Fibroblast of skin of abdomen (primary cell): ENCODE measurements at places on chromosomes 12 and 14.

DNA sequence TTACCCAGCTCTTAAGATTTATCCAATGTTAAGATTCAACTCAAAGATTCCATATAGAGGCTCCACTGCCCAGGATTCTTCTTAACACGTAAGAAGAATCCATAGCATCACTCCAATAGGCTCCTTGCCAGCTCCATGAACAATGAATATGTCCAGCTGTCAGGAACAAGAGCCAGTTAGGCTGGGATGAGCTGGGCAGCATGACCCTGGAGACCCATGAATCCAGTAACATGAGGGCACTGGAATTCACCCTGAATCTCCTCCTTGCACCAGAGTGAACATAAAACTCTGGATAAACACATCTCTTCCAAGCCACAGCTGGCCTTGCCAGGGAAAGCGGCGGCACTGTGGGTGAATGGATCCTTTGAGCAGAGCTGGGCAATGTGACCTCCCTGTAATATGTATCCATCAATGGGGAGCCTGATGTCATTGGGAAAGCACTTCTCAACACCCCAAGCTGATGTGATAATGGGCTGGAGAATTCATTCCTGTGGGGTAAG is 24.4 kb upstream of the TC2N start:
- DNase-seq = peak; percentile 20

DNA sequence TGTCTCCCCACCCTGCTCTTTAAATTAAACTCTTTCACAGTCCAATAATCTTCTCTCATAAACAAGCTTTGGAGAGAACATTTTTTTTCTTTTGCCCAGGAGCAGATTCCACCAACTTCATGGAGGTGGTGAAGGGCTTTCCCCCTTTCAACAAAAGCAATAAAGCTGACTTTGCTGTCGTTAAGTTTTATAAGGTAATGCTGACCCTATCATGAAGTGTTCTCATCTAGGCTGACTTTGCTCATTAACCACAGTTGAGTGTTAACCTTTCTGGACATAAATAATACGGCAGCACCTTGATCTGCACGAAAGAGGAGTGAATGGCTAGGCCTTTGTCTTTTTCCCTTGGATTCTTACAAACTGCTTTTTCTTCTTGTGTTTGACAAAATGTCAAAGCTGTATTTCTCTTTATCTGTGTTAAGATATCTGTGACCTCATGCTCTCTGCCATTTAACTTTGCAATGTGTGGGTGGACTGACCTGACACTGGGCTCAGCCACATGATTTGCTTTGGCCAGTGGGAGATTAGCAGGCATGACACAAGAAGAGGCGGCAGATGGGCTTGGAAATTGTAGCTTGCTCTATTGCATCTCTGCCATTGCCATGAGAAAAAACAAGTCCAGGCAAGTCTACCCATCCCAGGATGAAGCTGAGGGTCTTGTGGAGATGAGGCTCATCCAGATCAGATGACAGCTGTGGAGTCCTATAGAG is 470.9 kb upstream of the CCDC196 start:
- no peak for DNase-seq

DNA sequence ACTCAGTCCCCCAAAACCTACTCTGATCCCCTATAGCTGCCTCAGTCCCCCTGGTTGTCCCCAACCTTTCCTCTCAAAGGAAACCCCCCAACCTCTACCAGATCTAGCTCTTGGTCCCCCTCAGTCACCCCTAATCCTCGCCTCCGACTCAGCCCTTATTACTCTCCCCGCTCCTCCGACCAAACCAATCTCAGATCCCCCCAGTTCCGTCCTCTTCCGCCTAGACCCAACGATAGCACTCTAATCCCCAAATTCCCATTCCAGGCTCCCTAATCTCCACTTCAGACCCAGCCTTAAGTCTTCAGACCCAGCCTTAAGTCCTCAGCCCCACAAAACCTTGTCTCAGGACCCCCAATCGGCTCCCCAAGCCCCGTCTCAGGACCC is 612 bp downstream of the VPS37B start:
- no peak for DNase-seq

GRCh38 chr14:71529848-71530247 is 402.4 kb upstream of the RGS6 start:
- DNase-seq = no peak

- DNase-seq = no peak
These were observed 21.0 kb upstream of the RIC8B start for GRCh38 chr12:106753526-106753925.

- DNase-seq = peak; percentile 30
These were observed 39.8 kb downstream of the GRIN2B start for GRCh38 chr12:13941258-13942249.

- DNase-seq = no peak
These were observed 3.5 kb downstream of the LRCOL1 start for GRCh38 chr12:132606927-132607326.

- DNase-seq = no peak
These were observed 2.4 kb downstream of the MBD6 start for GRCh38 chr12:57524814-57525614.

DNA sequence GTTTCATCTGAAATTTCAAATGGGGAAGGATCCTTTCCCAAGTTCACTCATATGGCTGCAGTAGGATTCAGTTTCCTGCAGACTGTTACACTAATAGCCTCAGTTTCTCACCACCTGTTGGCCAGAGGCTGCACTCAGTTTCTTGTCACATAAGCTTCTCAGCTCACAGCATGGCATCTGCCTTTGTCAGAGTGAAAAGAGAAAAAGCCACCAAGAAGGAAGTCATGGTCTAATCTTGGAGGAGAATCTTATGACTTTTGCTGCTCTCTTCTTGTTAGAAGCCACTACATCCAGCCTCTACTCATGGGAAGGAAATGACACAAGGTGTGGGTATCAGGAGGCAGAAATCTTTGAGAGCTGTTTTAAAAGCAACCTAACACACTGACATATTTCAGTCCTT is 39.4 kb upstream of the BTG1 start:
- DNase-seq = no peak

GRCh38 chr12:66194122-66194521 is 5.1 kb downstream of the IRAK3 start:
- DNase-seq = no peak

DNA sequence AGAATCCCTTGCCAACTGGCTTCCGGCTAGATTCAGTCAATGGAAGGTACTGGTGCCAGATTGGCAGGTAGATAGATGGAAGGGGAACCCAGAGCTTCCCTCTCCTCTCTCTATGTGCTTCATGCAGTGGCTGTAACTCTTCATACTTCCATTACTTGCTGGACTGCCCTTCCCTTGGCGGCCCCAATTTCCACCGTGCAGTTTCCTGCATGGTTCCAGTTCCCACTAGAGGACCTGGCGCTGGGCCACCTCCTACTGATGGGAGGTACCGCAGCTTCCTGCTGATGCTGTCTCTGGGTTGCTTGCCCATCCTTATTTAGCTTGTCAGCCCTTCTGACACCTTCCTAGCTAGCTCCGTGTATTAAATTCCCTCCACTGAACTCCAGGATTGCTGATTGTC is 226.4 kb downstream of the ANO2 start:
- no peak for DNase-seq

GRCh38 chr14:64536488-64537245 is 3.9 kb upstream of the HSPA2 start:
- peak; percentile 78 for DNase-seq

DNA sequence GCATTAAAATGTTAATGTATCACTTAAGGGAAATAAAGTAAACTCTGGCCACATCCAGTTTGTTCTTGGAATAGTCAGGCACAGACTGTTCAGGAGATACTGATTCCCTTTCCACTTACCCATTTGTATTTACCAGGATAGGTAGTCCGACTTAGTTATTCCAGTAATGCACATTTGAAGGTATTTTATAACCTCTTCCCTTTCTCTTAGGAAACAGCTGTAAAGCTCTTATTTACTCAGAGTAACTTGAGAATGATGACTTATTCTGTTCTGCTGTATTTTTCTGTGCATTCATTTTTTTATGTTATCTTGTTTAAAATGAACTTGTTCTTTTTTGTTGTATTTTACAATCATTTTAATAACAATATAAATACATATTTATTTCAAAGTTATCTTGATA is 78.0 kb downstream of the METTL25 start:
- no peak for DNase-seq

DNA sequence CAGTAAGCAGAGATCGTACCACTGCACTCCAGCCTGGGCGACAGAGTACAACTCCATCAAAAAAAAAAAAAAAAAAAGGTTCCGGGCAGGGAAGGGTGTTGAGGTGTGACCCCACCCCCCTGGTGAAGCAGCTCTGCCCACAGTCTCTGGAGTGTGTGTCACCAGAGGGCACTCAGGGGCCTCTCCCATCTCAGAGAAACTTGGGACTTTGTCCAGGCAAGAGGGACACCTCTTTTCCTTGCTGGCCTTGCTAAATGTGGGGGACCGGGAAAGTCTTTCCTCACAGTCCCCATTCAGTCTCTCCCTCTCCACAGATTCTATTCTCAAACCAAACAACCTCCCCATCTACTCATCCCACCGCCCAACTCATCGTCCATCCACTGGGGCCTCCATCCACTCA is 43.6 kb downstream of the RFLNA start:
- DNase-seq = no peak

DNA sequence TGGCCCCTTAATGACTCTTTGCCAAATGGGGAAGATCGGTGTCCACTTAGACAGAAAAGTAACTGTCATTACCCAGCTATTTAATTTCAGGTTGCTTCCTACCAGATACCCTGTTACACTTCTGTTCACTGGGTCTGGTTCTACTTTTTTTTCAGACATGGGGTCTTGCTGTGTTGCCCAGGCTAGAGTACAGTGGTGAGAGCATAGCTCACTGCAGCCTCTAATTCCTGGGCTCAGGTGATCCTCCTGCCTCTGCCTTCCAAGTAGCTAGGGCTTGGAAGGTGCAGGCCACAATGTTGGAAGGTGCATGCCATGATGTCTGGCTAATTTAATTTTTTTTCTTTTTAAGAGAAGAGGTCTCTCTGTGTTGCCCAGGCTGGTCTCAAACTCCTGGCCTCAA is 147.0 kb upstream of the ARHGAP5 start:
- DNase-seq = no peak

DNA sequence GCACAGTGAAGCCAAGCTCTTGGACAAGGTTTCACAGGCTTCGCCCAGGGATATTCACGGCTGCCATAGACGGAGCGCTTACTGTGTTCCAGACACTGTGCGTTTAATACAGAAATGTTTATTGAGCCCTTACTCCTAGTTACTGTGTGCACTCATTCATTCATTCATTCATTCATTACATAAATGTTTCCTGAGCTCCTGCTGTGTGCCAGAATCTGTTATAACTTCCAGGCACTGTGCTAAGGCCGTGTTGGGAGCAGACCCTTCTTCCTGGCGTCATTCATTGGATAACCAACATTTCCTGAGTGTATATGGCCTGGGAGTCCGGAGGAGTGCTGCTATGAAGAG is 760 bp upstream of the MED13L start:
- no peak for DNase-seq

DNA sequence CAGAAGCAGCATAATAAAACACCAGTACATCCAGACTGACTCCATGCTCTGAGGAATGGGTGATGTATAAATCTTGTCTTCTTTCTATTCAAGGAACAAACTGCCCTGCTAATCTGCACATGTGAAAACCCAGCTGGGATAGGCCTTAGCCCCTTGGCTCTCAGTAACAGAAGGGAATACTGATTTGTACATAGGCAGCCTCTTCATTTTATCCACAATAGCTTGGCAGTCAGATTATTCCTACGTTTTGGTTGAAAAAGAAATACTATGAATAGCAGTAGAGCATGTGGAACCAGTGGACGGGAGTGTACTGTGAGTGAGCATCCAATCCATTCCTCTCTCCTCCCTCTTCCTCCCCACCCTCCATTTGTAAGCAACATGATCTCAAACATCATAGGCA is 113.5 kb upstream of the ARHGAP5 start:
- DNase-seq = no peak

GRCh38 chr14:63492391-63492790 is 50.8 kb downstream of the PPP2R5E start:
- peak; percentile 69 for DNase-seq

DNA sequence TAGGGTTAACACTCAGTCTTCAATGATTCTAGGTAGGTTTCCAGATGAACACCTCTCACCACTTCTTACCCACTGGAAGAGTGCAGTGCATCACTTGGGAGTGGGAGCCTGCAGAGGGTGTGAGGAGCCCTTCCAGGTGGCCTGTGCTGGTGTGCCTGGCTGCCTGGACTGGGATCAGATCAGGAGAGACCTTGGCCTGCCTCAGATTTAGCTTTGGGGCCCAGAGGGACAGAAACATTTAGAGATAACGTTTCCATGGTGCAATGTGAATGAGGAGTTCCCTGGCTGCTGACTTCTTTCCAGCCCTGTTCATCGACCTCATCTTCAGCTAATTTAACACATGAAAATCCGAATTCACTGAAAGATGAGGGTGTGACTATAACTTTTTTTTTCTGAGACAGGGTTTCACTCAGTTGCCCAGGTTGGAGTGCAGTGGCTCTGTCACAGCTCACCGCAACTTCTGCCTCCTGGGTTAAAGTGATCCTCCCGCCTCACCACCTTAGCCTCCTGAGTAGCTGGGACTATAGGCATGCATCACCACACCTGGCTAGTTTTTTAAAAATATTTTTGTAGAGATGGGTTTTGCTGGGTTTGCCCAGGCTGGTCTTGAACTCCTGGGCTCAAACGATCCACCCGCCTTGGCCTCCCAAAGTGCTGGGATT is 53.6 kb downstream of the SUSD6 start:
- no peak for DNase-seq

- no peak for DNase-seq
These were observed 37.1 kb downstream of the LRRK2 start for GRCh38 chr12:40261937-40262336.

- no peak for DNase-seq
These were observed 171.8 kb upstream of the ATF7IP start for GRCh38 chr12:14193639-14194038.

DNA sequence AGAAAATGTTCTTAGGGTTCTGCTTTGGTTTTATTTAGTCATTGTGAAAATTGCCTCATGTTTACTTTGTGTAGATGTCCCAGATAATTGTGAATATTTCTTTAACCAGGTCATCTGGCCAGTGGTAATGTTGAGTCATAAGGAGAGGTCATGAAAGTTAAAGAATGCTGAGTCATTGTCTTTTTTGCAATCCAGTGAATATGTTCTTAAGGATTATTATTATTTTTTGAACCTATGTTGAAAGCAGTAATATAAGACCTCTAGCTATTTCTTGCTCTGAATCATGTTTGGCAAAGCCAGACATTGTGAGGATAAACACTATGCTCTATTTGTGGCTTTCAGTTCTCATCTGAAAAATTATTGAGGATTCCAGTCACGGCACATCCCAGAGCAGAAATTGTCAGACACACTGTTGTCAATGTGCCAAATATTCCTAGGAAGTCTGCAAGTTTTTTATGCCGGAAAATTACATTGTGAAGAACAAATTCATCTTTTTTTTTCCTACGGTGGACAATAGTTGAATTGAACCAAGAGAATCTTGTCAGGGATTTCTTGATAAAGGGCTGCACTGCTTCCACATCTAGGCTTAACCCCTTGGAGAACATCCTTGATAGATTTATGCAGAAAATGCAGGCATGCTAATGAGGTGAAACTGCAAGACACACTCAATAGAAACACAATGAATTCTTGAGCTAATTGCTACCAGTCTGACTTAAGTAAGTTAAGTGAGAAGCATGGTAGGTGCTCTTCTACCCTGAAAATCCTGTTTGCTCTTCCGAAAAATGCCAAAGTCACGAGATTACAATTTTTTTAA is 369.6 kb downstream of the ATP23 start:
- peak; percentile 98 for DNase-seq
